ENCODE measurements at places on chromosomes 4 and X.
A peak's percentile ranks its signal among the peaks of the same experiment; 100 is the strongest.

DNA sequence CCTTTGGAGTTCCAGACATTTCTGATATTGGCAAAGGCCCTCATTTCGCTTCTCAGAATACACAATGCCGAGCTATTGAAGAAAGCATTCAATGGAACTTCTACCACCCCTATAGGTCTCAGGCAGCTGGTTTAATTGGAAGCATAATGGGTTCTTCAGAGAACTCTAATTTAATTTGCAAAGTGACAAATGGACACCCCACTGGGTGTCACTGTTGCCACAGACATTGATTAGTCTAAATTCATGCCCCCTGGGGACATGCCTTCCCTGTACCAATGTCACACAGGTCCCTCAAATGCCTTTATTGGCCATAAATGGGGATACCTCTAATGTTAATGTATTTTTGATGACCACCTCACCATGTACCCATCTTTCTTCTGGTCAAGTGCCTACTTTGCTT is 22.9 kb upstream of the TMEM255A start:
- DNase-seq, result no peak

- no peak for DNase-seq
Measured at GRCh38 chr4:69196209-69196965, 18.2 kb downstream of the UGT2B11 start.

- no peak for DNase-seq
Measured at GRCh38 chr4:88960576-88960975, 96.4 kb downstream of the FAM13A start.

DNA sequence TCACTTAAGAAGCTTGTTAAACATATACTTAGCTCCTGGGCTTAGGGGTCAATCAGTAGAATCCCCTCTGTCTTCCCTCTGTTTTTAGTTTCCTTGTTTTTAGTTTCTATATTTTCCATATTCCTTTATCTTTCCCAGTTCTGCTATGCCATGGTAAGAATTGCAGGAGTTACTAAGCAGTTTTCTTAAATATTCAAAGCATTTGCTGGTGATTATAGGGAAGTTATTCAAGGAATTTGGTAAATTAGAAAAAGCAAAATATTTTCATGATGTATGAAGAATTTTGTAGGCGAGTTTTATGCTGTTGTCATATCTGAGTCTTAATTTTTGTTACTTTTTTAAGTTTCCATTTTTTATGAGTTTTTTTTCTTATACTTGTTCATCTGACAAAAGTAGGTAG is 91.6 kb upstream of the NUDT6 start:
- no peak for DNase-seq

DNA sequence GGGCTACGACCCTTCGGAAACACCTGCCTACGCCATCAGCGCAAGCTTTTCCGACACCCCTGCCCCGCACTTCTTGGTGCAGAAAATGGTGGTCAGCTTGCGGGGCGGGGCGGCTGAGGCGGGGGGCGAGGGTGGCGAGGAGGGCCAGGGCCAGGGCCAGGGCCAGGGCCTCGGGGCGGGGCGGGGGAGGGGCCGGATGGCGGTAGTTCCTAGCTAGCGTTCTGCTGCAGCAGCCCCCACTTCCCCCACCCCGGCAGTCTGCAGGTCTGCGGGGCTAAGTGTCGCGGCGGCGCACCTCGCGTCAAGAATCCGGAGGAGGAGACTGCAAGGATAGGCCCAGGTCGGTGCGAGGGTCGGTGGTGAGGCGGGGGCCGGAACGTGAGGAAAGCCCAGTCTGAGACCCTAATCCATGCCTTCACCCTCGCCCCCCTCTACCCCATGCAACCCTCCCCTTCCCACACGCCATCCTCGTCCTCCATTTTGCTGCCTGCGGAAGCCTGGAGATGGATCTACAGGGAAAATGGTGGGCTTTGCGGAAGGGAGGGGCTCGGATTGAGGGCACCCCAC is 600 bp downstream of the BEX4 start:
- peak; percentile 29 for DNase-seq

- DNase-seq, result no peak
Measured at GRCh38 chr4:96317891-96318290, 478.0 kb downstream of the PDHA2 start.

- DNase-seq, result no peak
Measured at GRCh38 chr4:23900636-23901035, 10.8 kb upstream of the PPARGC1A start.

GRCh38 chrX:106894978-106895452 is 8.1 kb downstream of the RIPPLY1 start:
- no peak for DNase-seq

DNA sequence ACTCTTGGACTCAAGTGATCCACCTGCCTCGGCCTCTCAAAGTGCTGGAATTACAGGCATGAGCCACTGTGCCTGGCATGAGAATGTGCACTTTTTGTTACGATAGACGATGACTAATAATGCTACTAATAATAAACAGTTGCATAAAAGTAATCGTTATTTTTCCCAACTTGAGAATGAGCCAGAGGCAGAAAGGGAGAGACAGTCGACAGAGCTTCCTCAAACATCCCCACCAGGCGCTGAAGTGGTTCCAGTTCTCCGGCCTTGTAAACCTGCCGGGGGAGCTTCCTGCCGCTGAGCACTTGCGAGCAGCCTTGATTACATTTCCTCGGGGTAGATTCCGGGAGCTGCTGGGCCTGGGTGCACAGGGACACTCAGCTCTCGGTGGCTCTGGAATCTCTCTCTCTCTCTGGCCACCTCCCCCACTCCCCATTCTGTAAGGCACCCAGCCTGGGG is 8.9 kb upstream of the HTRA3 start:
- no peak for DNase-seq

DNA sequence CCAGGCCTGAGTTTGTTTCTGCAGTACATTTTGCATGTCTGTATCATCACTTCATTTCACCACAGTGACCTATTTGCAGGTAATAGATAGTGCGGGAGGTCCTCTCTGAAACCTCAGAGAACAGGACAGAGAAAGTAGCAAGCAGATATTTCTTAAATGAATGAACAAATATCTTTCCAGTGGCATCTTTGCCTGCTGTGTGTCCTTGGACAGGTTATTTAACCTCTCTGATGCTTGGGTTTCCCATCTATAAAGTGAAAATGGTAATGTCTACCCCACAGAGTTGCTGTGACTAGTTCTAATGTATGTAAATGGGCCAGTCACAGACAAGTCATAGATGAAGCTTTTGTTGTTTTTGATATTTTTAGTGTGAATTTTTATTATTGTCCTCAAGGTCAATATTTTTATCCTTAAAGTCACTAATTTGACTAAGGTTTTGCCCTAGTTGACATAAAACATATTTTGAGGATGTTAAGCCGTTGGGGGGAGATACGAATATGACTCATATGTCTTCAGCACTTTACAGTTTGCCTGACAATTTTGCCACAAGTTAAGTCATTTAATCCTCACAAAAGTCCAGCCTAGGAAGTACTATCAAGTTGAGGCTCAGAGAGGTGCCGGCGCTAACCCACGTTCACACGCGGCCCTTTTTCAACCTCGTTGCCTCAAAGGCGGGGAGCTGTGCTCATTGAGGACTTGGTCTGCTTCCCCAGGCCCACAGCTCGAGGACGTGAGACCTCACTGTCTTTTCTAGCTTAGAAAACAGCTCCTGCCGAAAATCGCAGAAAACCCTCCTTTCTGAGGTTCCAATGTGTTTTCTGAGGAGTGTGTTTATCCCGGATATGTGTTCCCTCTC is 126.7 kb upstream of the STX18 start:
- no peak for DNase-seq
